ENCODE measurements at places on chromosomes 11 and 22.

DNA sequence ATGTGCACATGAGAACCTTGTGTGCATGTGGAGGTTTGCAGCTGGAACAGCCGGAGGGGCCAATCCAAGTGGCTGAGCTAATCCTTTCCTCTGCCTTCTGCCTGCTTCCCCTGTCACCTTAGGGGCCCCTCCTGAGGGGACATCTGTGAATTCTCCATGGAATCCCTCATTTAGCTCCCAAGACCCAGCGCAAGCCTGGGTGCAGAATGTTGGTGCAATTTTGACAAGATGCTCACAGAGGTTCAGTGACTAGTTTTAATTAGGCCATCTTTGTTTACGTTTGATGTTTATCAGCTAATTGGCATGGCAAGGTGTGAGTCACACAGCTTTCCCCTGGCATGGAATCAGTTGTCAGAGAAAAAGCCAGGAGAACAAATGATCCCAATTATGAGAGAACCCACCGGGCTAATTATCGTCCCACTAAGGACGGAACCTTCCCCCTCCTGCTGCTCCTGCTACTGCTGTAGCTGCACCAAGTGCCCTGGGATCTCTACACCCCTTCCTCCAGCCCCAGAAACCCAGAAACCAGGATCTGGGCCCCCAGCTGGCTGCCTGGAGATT is 63.6 kb upstream of the PAX6 start:
- DNase-seq, result no peak

GRCh38 chr11:563812-564578 is 3.2 kb downstream of the RASSF7 start:
- DNase-seq, result no peak

GRCh38 chr11:59528711-59529110 is 17.4 kb downstream of the OR4D9 start:
- DNase-seq, result no peak

- peak; percentile 81 for DNase-seq
These were observed at the start of gene SYVN1 for GRCh38 chr11:65134240-65134951. Gene SYVN1, minus strand, starts transcription at chr11:65134519. Its CDS starts 918 bp downstream, at chr11:65133601.

GRCh38 chr11:61671527-61671926 is 8.7 kb upstream of the DAGLA start:
- no peak for DNase-seq
